ENCODE measurements at places on chromosomes 12 and 14. TPM values are rescaled to one million over a fixed set of nuclear protein-coding genes. Genes with fewer than 3 reads are reported as not detected.

The SYT10 gene
- 0.08 TPM for polyA plus RNA-seq

The SLC5A8 gene
- polyA plus RNA-seq: 0.08 TPM

The PTHLH gene
- polyA plus RNA-seq: 2.7 TPM

The MYO1H gene
- not detected for polyA plus RNA-seq

The LTA4H gene
- polyA plus RNA-seq: 91.2 TPM

The PLEK2 gene
- polyA plus RNA-seq: 130 TPM

The SLC10A1 gene
- not detected for polyA plus RNA-seq

The MMP17 gene
- polyA plus RNA-seq: 15.5 TPM

The LLPH gene
- 16.6 TPM for polyA plus RNA-seq

The ZFHX2 gene
- polyA plus RNA-seq: 0.34 TPM

The FOXJ2 gene
- polyA plus RNA-seq: 16.8 TPM

The C12orf60 gene
- 1.9 TPM for polyA plus RNA-seq

The FZD10 gene
- 0.47 TPM for polyA plus RNA-seq

The GPR65 gene
- 2.2 TPM for polyA plus RNA-seq

The GLI1 gene
- 2.2 TPM for polyA plus RNA-seq

The TRIM9 gene
- 2.1 TPM for polyA plus RNA-seq

The TCL1B gene
- not detected for polyA plus RNA-seq

The PLEKHD1 gene
- not detected for polyA plus RNA-seq

The AKAP3 gene
- 0.24 TPM for polyA plus RNA-seq

The ENDOU gene
- 1.4 TPM for polyA plus RNA-seq

The UNC119B gene
- 44.3 TPM for polyA plus RNA-seq

The INHBC gene
- 0.12 TPM for polyA plus RNA-seq

The CBLN3 gene
- polyA plus RNA-seq: 5.8 TPM

The IFNG gene
- polyA plus RNA-seq: not detected

The KRT73 gene
- not detected for polyA plus RNA-seq

The PSME2 gene
- 160 TPM for polyA plus RNA-seq

The TEX52 gene
- polyA plus RNA-seq: not detected

The CLEC2A gene
- polyA plus RNA-seq: not detected

Measured in ovary (tissue), 10 donors.